ENCODE measurements at places on chromosomes 6 and 20.

DNA sequence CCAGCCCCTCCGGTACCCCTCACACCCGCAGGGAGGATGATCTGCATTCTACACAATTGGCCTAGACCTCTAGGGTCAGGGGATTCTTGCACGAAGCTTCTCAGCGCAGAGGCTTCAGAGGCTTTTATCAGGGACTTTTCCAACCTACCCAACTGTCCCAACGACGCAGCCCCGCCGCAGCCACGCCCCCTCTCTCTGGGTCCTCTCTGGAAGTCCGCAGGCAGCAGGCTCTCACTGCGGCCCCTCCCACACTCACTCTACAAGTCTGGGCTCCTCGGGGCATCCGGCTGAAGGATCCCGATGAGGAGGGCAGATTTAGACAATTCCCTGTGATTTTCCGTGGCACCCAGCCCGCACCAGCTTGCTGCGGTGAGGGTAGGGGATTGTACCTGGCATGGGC lies 227.7 kb upstream of the RNF24 start:
- ATAC-seq, result no peak

DNA sequence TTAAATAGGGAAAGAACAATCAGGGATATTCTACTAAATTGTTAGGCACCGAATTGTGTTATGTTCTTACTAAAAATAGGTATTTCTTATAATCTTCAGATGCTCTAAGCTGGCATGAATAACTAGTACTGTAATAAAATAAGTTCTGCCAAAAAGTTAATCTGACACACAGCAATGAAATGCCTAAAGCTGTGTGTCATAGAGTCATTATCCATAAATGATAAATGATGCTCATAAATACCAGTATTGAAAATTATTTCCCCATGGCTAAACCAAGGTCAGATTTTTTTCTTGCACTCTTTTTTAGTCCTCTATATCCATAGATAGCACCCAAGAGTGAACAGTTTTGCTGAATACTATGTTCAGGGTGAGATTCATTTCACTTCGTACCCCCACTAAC lies 11.7 kb upstream of the PRIM2 start:
- ATAC-seq, result peak; percentile 27

DNA sequence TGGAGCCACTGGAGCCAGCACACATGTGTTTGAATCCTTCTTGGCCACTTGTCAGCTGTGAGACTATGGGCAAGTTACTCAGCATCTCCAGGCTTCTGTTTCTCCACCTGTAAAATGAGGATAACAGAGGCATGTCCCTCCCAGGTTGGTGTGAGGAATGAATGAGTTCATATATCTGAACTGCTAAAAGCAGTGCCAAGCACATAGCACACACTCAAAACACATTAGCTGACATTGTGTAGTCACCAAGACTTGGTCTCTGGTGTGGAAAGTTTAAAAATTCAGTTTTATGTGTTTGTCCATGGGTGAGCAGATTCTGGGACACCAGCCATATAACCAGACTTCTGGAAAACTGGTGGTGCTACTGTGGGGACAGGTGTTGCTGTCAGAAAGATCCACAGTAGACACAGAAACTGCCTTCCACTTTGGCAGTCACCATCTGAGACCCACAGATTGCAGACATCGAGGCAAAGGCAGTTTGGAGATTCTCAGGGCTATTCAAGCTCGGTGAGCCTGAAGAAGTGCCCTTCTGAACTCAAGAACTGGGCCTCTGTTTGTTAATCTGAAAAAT lies 115.8 kb downstream of the MRPL14 start:
- no peak for ATAC-seq

DNA sequence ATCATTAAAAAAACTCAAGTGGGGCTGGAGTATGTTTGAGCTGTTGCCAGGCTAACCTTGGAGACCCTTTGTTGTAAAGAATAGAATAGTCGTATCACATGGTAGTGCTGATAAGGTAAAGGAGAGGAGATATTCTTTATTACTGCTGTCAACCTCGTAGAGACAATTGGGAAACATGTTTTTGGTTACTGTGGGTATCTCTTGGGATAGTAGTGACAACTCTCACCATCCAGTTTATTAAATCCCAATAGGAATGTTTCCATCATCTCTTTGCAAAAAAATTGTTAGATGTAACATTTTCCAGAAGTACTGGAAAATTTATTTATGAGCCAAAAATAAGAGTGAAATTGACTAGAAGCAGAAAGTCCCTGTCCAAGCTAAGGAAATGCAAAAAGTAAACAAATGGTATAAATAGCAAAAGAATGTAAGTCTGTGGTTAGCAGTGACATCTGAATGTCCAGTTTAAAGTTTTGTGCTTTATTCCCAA lies 829.3 kb upstream of the CITED2 start:
- no peak for ATAC-seq

DNA sequence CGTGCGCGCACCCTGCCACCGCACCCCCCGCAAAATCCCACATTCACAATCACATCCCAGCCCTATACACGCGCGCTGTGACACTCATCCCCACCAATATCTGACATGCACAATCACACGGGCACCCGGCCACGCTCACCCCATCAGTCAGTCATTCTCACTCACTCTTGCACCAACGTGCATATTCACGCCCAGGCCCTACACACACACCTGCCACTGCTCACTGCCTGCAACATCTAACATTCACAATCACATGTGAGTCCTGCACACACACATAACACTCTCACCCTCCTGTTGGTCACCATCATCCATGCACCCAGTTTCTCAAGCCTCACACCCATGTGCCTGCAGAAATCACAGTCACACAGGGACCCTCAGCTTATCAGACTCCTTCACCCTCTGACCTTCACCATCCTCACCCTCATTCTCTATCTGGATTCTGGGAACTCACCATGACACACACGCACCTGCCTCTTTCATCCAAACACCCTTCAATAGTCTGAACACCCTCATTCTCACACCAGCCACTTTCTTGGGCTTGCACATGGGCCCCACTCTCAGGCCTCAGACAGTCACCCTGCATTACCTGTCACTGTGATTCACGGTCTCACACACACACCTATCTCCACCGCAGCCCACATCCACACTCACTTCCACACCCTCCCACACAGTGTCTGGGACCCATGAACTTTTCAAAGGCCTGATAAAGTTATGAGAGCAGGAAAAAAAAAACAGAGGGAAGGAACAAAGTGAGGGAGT lies 748 bp upstream of the ATP9A start:
- ATAC-seq, result no peak

DNA sequence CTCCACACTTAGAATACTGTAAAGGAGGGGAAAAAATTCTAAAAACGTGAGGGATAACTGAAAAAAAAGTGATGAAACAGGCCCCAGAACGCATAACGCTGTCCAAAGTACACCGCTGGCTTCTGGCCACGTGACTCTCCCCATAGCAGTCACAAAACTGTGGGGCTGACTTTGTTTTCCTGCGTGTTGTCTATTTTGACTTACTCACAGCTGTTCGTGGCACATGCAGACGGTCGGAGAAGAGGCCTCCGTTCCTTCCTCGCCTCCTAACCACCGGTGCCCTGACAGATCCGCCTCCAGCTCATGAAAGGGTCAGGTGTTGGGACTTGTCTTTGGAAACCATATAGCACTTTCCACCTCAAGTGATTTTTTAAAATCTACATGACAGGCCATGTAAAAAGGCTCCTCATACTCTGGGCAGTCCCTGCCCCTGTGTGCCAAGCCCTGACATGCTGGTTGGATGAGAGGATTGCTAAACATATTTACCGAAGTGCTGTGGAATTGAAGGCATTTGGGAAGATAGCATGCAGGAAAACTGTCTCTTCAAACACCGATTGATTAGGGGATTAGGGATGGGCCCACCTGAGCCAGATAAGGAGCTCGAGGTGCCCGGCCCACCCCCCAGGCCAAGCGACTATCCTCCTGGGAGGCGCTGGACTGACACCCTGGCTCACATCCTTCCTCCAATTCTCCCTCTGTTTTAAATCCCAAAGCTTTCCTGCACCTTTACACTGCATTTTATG lies 54.8 kb downstream of the DACT2 start:
- ATAC-seq, result no peak

DNA sequence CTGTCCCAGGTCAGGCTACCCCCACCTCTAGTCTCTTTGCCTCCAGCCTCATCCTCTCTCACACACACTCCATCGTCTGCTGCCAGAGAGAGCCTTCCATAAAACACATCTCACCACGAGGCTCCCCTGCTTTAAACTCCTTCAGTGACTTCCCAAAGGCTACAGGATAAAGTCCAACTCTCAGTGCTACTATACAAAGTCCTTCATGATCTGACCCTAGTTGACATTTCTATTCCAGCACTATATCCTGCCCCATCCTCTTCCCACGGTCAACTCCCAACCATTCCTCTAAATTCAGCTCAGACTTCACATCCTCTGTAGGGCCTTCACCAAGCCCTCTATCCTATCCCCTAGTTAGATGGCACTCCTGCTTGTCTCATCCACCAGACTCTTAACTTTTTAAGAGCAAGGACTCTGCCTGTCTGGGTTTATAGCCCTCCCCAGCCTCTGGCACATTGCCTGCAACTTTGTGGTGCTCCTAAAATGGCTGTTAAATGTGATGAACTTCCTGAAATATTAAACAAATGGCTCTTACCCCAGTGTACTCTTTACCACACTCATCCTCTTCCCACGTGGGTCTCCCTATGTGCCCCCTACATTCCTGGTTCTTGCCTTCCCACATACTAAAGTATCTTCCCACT lies 36.1 kb downstream of the KIF16B start:
- no peak for ATAC-seq

- no peak for ATAC-seq
These were observed 810 bp downstream of the MRPL18 start for GRCh38 chr6:159790956-159791598.

- no peak for ATAC-seq
These were observed 40.0 kb upstream of the TAF8 start for GRCh38 chr6:42010185-42010891.

DNA sequence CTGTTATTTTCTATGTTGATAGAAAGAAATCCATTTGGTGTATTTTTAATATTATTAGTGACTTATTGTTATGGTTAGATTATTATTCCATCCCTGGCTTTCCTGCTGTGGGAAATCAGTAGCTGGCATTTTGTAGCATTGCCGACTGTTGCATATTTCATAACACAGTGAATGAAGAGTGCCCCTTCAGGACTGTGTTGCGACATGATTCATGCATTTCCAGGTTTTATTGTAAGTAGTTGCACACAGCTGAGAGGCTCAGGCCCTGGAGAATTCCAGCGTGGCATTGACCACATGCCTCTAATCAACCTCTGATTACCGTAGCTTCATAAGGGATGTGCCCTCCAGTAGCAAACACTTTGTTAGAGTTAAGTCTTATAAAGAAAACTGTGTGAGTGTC lies 263.9 kb downstream of the FARS2 start:
- no peak for ATAC-seq

- no peak for ATAC-seq
These were observed 76.7 kb downstream of the BCKDHB start for GRCh38 chr6:80183019-80183795.

GRCh38 chr6:96789871-96790270 lies 47.4 kb downstream of the GPR63 start:
- no peak for ATAC-seq

GRCh38 chr6:149129371-149130077 lies 188.0 kb upstream of the TAB2 start:
- no peak for ATAC-seq

DNA sequence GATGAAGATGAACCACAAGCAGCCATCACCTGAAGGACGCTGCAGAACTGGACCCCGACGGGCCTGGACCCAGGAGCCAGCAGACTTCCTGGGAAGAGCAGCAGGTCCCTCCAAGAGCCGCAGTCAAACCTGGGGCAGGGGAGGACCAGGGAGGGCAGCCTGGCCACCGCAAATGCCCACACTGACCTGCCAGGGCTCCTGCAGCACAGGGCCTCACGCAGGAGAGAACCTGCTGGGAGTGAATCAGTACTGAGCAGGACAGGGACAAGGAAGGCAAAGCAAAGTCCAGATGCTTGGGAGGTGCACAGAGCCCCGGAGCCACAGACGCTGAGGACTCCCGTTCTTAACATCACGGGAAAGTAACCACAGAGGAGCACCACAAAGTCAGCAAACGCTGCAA lies 75.2 kb downstream of the TAF4 start:
- no peak for ATAC-seq

DNA sequence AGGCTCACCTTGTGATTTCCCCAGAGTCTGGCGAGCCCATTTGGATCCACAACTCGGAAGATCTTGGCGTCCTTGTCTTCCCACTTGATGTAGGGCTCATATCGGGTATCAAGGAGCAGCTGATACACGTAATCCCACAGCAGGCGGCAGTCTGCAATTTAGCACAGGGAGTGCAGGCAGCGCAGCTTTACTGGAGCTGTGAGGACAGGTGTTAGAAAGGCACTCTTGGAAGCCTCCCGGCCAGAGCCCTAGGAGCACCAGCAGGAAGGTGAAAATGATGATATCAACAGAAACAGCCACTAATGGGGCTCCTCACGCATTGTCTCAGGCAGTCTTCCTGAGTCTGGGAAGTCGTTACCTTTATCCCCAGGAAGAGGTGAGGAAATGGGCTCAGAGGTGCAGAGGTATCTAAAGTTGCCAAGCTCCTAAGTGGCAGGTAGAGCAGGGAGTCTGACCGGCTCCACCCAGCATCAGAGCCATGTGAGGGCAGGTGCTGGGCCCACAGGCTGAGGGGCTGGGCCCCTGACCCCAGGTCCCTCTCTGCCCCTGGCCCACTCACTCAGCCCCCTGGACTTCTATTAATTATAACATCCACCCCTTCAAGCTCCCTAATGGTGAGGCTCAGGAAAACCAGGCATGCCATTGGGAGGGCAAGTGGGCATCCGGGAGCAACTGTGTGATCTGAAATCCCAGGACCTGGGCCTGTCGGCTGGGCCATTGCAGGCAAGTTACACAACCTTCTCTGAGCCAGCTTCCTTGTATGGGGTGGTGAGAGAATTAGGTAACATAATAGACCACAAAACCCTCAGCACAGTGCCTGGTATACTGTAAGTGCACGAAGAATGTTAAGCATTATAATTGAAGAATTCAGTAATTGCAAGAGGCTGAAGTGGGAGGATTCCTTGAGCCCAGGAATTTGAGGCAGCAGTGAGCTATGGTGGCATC lies 18.3 kb downstream of the ETV7 start:
- ATAC-seq, result no peak

DNA sequence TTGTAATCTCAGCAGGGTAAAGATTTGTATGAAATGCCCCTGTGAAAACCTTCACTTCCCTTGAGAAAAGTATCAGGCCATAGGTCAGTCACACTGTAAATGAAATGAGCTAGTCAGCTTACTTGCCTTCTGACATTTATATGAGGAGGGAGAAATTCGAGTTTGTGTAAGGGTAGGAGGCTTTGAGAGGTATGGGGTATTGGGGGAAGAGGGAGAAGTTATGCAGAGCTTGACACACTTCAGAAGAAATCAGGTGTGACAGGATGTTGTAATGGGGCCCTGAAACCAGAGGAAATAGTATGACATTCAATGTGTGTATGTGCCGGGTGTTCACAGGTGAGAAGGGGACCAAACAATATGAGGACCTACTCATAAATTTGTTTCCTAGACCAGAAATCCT lies 64.2 kb upstream of the CCN6 start:
- ATAC-seq, result no peak

- ATAC-seq, result no peak
These were observed 960 bp downstream of the TNFRSF6B start for GRCh38 chr20:63697357-63697867.

- ATAC-seq, result no peak
These were observed 12.5 kb downstream of the RALGAPA2 start for GRCh38 chr20:20699917-20700316.

- ATAC-seq, result no peak
These were observed 23.1 kb downstream of the FKBP5 start for GRCh38 chr6:35665573-35665972.
